ENCODE measurements at places on chromosomes 5 and 9.

DNA sequence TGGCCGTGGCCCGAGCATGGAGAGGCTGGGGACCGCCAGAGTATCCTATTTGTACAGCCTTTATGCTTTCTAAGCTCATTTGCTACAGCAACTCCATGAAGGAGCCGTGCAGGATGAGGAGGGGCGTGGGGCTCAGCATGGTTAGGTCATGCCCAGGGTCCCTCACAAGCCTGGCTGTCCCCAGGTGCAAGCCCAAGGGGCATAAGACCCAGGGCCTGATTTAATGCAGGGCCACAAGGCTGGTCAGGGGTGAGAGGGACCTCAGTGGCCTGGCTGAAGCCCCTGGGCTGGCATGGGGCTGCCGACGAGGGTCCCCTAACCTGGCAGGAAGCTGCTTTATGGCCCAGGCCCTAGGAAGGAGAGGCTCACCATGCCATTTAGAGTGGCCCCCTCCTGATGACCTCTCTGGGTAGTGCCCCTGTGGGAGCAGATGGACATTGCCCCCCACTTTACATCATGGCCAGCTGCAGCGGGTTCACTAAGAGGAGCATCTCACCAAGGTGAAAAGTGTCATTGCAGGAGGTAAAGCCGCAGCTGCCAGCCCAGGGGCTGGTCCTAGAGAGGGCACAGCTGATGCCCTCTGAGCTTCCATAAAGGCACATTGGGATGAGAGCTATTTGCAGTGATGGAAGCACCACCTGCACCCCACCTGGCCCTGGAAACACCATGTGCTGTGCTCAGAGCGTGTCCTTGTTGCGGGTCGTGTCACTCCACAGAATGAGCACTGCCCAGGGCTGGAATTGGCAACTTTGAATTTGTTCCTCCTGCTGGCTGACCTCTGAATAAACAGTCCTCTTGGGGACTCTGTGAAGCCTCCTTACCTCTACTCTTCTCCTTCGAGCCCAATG, 58.9 kb downstream of the ZNF618 start:
- no peak for DNase-seq

GRCh38 chr5:72065751-72066255, 41.5 kb upstream of the MAP1B start:
- DNase-seq: peak; percentile 28

DNA sequence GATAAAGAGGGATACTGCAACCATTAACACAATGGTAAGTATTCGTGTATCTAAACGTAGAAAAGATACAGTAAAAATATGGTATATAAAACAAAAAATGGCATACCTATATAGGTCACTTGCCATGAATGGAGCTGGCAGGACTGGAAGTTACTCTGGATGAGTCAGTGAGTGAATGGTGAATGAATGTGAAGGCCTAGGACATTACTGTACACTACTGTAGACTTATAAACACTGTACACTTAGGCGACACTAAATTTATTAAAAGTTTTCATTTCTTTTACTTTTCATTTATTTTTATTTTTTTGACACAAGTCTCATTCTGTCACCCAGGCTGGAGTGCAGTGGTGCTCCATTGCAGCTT, 14.1 kb downstream of the TDRD7 start:
- DNase-seq: no peak

GRCh38 chr5:37896159-37896558, 56.3 kb upstream of the GDNF start:
- peak; percentile 18 for DNase-seq

GRCh38 chr5:151699071-151699901, 12.6 kb upstream of the SPARC start:
- peak; percentile 93 for DNase-seq

Data from myocyte (in vitro differentiated cells).